DMS79 (cell line): ENCODE measurements at places on chromosomes 2 and 18.

DNA sequence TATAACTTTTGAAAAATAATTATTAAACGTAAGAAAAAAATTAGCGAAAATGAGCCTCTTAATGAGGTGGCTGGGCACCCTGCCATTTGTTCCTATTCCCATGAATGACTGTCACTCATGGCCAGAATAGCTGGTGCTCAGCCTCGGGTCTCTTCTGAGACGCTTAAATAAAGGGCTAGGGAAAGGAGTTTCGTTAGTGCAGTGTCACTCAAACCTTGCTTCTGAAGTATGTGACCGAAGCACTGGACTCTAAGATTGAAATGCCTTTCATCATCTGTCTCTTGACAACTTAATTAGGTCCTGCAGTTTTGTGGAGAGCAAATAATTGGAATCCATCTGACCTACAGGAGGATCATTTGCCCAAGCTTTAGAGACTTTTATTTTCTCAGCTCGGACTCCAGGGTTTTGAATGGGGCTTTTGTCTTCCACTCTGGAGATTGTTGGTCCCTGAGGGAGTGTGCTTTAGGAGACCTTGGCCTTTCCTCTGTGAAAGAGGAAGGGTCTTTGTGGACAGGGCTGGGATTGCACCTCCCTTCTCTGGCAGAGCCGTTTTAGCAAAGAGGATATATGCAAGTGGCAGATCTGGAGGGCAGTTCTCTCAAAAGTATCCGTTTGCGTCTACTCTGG, 42.3 kb upstream of the FHOD3 start:
- DNase-seq, result no peak

GRCh38 chr2:132632000-132632649, 37.9 kb downstream of the LYPD1 start:
- no peak for DNase-seq

- no peak for DNase-seq
These were observed 7.0 kb downstream of the RIT2 start for GRCh38 chr18:43108469-43108868.

- DNase-seq, result no peak
These were observed 8.4 kb downstream of the DAPL1 start for GRCh38 chr2:158803506-158803905.

GRCh38 chr2:8004250-8004681, 677.6 kb upstream of the ID2 start:
- DNase-seq, result no peak

GRCh38 chr2:120936476-120937334, 201.0 kb downstream of the GLI2 start:
- no peak for DNase-seq

GRCh38 chr2:16958266-16958665, 292.6 kb upstream of the CYRIA start:
- DNase-seq, result no peak

DNA sequence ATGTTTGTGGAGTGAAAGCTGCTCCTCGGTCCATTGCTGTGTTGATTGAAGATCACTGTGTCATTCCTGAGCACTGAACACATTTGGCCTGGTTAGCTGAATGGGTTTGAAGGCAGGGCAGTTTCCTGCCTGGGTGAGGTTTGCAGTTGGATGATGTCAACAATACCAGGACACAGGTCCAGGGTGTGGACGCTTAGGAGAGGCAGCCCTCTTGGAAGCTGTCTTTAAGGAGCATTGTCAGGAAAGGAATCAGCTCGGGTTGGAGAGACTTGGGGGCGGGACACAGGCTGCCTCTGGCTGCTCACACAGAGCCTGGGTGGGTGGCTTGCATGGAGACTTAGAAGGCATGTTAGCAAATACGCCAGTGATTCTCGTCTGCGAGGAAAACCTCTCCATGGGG, 237.7 kb downstream of the SEPTIN10 start:
- DNase-seq, result no peak

GRCh38 chr2:45177870-45178269, 168.6 kb upstream of the SIX2 start:
- DNase-seq, result no peak

- DNase-seq, result no peak
These were observed 312.5 kb upstream of the CHAC2 start for GRCh38 chr2:53455094-53455493.

DNA sequence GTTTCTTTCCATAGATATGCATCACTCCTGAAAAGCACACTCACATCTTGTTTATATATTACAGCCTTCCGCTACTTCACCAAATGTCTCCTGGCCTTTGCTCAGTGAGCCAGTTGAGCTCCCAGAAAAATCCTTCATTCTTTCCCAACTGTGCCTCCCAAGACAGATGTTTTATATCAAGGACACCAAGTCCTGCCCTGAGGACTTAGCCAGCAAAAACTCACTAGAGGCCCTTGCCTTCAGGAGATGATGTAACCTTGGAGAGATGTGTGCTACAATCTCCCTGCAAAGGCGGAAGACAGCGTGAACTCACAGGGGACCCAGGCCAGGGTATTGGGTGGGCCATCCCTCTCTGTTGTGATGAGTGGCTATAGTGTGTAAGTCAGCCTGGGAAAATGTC, 86.1 kb upstream of the CTAGE1 start:
- no peak for DNase-seq

GRCh38 chr18:27400001-27400400, 214.9 kb upstream of the CHST9 start:
- no peak for DNase-seq

DNA sequence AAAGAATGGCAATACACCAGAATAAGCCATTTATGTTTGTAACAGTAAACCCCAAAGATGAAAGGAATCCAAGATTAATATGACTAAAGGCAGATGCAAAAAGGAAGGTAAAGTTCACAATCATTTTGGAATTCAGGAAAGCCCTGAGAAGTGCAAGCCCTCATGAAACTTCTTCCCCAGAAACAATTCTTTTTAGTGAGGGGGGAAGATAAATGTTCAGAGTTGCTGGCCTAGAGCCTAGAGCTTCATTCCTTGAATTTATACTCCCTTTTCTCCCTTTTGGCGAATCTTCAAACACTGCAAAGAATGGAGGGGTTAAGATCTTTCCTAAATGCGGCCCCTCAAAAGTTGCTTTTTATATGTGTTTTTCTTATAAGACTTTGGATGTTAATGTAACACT, 368.8 kb downstream of the MEIS1 start:
- no peak for DNase-seq

GRCh38 chr18:23071285-23071684, 64.0 kb upstream of the CABLES1 start:
- no peak for DNase-seq

DNA sequence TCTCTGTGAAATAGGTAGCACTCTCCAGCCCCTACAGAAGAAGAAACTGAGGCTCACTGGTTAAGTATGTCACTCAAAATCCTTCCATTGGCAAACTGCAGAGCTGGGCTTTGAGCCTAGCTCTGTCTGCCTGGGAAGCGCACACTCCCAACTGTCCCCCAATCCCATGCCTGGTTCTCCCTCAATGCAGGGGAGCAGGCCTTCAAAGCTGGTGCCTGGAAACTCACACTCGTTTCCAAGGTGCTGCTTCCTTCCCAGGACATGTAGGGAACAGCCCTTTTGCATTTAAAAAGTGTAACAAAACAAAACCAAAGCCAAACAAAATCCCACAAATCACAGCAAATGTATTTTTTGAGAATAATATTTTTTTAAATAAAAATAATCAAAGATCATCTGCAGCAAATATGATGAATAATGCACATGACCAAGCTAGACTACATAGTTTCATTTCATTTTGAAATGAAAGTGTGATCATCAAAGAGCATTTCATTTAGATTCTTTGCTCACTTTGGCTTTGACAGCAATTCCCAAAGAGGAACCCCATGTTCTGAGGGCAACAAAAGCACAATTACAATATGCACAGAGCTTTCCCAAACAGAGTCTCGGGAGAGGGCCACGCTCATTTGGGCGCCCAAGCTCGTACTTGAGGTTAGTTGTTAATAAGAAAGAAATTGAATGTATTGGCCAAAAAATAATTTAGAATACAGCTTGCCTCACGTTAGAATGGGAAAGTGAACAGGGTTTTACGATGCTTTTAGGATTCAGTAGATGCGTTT, 96.7 kb upstream of the ACKR3 start:
- DNase-seq, result no peak

DNA sequence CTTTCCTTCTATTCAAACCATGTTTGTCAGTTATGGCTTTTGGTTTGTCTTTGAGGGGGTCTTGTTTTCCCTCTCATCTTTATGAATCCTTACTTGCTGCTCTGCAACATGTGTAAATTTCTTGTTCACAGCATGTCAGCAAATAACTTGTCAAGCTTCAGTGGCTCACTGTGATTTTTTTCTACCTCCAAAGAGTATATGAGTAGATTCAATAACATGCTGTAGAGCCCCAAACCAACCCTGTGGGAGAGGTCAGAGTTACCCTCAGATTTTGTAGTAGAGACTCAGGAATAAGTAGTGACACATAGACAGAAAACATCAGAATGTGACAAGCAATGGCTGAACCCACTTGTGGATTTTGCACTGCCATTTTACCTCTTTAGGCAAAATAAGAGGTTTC, 121.6 kb downstream of the PLCL1 start:
- DNase-seq, result no peak

DNA sequence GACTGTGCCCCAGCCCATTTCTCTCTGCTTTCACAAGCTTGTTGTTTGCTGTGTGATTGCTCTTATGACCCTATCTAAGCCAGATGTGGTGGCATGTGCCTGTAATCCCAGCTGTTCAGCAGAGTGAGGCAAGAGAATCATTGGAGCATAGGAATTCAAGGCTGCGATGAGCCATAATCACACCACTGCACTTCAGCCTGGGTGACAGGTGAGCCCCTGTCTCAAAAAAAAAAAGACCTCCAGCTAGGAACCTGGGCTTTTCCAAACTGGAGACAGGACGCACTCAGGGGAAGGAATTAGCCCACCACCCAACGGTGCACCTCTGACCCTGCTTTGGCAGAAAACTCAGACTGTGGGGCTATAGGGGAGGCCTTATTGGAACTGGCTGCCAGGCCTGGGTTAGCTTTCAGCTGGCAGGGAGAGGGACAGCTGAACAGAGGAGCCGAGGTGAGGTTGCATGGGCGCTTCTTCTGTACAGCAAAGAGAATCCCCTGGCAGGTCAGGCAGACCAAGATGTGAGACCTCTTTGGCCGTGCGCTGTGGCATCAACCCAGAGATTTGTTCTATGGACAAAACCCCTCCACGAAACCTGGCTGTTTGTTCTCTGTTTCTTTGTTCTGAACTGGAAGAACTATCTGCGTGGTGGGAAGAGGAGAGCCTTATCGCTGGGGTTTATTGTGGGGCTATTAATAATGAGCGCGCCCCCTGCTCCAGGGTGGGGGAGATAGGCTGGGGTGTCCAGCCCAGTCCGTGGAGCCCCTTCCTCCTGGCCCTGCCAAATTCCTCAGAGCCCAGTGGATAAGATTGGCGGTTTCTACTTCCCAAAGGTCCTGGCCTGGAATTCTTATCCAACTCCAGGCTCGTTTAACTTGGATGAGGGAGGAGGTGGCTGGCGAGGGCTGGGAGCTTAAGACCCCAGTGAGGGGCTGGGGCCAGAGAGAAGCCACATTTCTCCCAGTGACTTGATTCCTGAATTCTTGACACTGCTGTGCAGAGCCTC, 38.8 kb upstream of the SMAD7 start:
- no peak for DNase-seq

- DNase-seq, result no peak
These were observed 25.7 kb downstream of the RAB10 start for GRCh38 chr2:26059542-26059941.

DNA sequence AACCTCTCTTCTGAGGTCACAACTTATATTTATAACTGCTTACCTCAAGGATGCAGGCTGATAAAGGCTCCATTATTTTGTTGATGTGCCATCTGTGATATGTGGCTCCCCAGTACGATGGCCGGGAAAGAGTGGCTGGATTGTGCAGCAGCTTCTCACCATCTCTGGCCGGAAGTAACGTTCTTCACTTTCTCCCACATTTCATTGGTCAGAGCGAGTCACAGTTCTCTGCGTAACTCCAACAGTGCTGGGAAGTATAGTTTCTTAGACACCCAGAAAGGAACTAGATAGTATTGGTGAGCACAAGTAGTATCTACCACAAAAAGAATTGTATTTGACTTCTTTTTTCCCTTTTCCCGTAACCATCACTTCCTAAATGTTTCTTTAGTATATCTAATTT, 28.7 kb downstream of the ZSWIM2 start:
- no peak for DNase-seq

DNA sequence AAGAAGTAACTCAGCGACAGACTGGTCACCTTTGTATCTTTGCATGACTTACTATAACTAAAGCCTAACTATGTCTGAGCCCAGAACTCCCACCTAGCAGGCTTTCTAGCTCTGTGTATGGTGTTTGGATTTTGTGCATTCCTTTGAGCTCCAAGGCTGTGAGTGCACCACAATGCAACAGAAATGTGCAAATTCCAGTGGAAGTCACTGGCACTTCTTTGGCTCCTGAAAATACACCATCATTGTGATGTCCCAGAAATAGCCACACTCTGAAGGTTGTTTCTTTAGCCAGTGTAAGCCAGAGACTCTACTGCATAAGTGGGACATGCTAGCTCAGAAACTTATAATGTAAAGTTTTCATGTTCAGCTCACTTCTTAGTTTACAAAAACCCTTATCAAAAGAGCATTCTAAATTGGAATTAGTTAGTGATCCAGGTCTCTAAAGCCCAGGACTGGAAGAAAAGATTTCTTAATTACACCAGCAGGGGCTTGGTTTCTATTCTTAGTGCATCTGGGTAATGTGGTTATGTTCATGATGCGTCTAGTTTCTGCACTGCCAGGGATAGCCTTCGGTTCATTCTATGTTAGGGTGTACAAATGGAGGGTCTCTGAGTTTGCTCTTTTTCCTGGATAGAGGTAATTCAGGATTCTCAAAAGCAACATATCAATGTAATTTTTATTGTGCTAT, 1239.5 kb upstream of the ZEB2 start:
- no peak for DNase-seq

GRCh38 chr2:170177950-170178781, at the start of gene MYO3B:
Gene MYO3B, plus strand, starts transcription at chr2:170178147. Its CDS starts 141 bp downstream, at chr2:170178288.
- DNase-seq, result peak; percentile 27

- DNase-seq, result no peak
These were observed 5.7 kb upstream of the RTKN start for GRCh38 chr2:74447230-74447999.
